ENCODE measurements at places on chromosomes 4 and X. TPM values are rescaled to one million over a fixed set of nuclear protein-coding genes. Genes with fewer than 3 reads are reported as not detected.

The KIAA1210 gene
- total RNA-seq: not detected

The CDKL2 gene
- not detected for total RNA-seq

The PHEX gene
- 2.4 TPM for total RNA-seq

The RCHY1 gene
- 24.0 TPM for total RNA-seq

The MAGEA10 gene
- total RNA-seq: not detected

The CCKAR gene
- total RNA-seq: not detected

DNA sequence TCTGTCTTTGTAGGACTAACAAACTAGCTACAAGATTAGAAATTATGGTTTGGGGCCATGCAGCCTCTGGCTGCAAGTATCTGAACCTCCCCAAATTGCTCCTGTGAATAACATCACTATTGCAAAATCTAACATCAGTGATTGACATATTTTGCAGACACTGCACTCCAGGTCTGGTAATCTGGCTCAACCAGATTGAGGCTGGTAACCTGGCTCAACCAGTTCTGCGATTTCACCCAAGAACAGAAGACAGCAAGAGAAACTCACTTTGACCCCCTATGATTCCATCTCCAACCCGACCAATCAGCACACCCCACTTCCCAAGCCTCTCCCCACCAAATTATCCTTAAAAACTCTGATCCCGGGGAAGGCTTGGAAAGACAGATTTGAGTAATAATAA, 20.9 kb downstream of the SPIN3 start:
- DNase-seq: no peak

GRCh38 chr4:74968456-74969164, 35.7 kb downstream of the PARM1 start:
- no peak for DNase-seq

- DNase-seq: no peak
Measured at GRCh38 chr4:121952290-121952689, 430 bp upstream of the TRPC3 start.

DNA sequence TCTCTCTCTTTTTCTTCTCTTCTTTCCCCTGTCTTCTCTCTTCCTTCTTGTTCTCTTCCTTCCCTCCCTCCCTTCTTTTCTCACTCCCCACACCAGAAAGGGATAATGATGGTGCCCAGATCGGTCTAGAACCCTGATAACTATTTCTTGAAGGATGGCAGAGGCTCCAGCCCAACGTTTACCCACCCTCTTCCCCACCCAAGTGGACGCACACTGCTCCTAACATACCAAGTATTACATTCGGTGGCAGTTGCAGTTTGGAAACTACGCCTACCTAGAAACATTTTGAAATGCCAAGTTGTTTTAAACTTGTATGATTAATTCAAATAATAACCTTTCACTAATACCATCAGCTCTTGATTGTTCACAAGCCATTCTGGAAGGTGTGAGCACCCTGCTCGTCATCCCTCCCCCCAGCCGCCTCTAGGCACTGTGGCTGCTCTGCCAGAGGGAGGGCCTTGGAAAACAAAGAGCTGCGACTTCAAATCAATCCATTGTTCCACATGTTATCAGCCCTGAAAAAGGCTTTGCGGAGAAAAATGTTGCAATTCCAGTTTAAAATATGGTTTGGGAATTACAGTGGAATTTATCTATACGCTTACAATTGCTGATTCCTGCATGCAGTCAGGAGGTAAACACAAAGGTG, 1017.5 kb upstream of the TENM3 start:
- no peak for DNase-seq

- no peak for DNase-seq
Measured at GRCh38 chr4:99043346-99043745, 45.2 kb downstream of the ADH5 start.

DNA sequence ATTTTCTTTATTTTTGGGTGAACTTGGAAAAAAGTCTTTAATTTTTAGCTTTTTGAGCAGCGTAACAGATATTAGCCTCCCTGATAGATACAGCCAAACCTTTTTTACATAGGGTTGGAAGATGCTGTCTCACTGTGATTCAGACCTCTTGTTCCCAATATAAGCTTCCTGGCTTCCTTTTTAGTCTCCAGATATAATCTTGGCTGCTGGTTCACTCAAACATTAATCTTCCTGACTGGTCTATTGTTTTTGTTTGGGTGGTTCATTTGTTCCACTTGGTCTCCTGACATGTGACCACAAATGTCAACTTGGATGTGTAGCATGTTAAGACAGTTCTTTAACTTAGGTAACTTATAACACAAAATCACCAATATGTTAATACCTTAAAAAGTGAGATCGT, 23.0 kb downstream of the RPA4 start:
- no peak for DNase-seq

DNA sequence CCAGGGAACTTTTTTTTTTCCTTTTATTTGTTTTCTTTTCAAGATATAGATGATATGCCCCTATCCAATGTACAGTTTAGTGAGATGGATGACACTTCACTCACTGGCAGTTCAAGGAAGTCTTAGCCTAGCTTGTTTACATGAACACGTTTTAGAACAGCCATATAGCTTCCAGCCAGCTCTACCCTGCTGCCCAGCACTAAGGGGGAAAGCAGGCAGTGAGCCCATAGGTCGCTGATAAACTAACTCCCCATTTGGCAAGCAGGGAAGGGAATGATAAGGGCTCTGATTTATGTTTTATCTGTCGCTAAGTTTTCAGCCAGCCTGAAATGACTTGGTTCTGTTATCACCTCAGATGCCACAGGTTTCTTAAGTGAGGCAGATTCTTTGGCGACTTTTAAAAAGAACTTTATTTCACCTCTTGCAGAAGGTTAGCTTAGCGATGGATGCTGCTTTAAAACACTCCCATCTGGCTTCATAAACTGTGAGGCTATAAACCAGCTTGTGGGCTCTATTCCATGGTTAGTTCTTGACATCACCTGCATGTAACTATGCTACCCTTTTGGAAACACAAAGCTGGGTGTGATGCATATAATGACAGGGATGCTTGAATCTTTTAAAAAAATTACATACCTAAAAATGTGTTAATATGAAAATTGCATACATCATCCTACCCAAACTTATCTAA, 348.4 kb downstream of the FBXO8 start:
- DNase-seq: no peak

DNA sequence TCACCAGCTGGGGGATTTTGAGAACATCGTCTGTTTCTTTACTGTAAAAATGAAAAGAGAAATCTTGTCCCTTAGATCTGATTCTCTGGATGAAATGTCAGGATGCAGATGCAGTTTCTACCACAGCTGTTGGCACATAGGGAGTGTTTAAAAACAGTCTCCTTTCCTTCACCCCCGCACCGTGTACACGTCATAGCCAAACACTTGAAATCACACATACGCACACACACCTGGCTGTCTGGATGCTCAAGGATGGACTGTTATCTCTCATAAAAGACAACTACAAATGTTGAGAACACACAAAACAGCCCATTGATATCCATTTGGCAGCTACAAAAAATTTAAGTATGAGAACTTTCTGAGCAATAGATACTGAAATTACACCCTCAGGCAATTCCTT, 275.8 kb upstream of the CLNK start:
- no peak for DNase-seq

GRCh38 chr4:183413234-183414200, 30.9 kb upstream of the CDKN2AIP start:
- DNase-seq: no peak

GRCh38 chrX:132333351-132333750, 114.1 kb upstream of the RAP2C start:
- no peak for DNase-seq
